Lower leg skin (tissue), 4 donors: ENCODE measurements at places on chromosomes 16 and 17.

DNA sequence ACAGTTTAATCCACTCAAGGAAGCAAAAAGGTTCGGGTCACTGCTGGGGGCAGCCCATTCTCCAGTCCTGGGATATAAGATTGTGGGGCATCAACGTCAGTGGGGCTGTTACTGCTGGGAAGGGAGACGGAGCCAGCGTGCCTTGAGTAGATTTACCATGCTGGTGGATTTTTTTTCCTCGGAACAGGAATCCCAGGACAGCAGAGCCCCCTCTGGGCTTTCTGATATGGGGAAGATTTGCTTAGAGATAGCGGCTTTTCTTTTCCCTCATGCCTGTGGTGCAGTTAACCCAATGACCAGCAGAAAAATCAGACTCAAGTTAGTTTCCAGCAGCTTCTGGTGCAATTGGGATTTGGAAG lies 35.4 kb downstream of the WSCD1 start:
- DNase-seq = peak; percentile 56

GRCh38 chr17:51734976-51735375 lies 423.5 kb downstream of the CA10 start:
- DNase-seq = no peak

GRCh38 chr16:17467923-17468540 lies 2.7 kb downstream of the XYLT1 start:
- DNase-seq = peak; percentile 90

GRCh38 chr17:8119581-8120519 lies 1.5 kb upstream of the ALOXE3 start:
- peak; percentile 95 for DNase-seq

GRCh38 chr17:43737722-43738121 lies 20.9 kb downstream of the SOST start:
- no peak for DNase-seq

GRCh38 chr16:66380421-66380820 lies 13.9 kb downstream of the CDH5 start:
- DNase-seq = no peak

GRCh38 chr16:12661656-12662172 lies 142.0 kb downstream of the CPPED1 start:
- no peak for DNase-seq

GRCh38 chr17:83099570-83100181 lies 20.3 kb downstream of the METRNL start:
- DNase-seq = no peak

DNA sequence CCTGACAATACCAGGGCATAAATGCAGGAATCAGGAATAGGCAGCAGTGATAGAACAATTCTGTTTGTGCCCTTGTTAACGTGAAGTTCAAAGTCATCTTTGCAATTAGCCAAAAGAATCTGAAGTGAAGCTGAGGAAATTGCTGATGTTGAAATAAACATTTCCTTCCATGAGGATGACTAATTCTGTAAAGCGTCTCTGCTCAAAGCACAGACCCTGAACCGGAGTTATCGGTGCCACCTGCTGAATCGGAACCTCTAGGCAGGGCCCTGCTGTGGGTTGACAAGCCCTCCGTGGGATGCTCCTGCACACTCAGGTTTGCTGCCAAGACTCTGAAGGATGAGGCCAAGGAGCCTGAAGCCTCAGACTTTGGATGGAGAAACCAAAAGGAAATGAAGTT lies 37.0 kb upstream of the CDH1 start:
- DNase-seq = no peak

DNA sequence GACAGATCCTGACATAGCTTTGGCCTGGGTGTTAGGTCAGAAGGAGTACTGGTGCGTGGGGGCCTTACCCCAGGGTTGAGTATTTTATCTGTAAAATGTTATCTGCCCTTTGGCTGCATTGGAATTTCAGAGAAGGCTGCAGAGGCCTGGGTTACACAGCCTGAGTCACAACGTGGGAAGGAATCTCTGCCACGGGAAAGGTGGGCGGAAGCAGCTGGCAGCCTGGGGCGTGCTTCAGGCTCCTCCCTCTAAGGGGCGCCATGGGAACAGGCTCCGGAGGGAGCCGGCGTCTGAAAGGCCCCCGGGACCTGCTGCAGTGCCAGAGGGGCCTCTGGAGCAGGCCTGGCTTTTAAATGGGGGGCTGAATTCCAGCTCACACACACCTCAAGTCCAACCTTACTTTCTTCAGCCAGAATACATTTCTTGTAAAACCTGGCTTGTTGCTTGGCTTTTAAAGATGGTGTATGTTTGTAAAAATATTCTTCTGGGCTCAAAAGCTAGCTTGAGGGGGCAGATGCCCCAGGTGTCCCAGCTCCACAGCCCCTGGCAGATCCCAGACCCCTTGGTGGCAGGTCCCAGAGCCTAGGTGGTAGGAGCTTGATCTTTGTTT lies 142.2 kb downstream of the RAB11FIP4 start:
- no peak for DNase-seq

GRCh38 chr16:89014403-89015230 lies 37.6 kb upstream of the CBFA2T3 start:
- no peak for DNase-seq

DNA sequence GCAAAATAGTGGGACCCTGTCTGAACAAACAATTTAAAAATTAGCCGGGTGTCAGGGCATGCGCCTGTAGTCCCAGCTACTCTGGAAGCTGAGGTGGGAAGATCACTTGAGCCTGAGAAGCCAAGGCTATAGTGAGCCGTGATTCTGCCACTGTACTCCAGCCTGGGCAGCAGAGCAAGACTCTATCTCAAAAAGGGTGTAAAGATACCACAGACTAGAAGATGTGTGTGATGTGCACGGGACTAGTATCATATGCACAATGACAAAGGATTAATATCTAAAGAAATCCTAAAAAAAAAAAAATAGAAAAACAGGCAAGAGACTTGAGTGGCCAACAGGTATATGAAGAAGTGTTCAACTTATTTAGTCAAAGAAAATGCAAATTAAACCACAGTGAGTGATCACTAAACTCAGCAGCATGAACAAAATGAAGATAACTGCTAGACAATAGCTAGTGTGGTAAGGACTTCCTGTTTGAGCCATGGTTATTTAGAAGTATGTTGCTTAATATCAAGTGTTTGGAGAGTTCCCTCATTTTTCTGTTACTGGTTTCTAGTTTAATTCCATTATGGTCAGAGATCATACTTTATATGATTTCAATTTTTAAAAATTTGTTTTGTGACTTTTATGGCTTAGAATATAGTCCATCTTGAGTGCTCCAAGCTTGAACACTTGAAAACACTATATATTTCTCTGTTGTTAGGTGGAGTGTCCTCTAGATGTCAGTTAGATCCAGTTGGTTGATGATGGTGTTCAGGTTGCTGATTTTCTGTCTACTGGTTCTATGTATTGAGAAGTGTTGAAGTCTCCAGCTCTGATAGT lies 14.7 kb upstream of the SLX4 start:
- no peak for DNase-seq

- DNase-seq = no peak
Observed at GRCh38 chr17:3603119-3603869, 5.9 kb downstream of the TRPV1 start.

- DNase-seq = no peak
Observed at GRCh38 chr17:35568561-35568960, 7.9 kb upstream of the SLFN14 start.

- no peak for DNase-seq
Observed at GRCh38 chr17:70370816-70371215, 201.5 kb downstream of the KCNJ2 start.
